Hypothalamus (tissue), 51 donors: ENCODE measurements at places on chromosomes 3 and 15.

GRCh38 chr3:105235221-105235620, 131.5 kb upstream of the ALCAM start:
- DNase-seq, result no peak

DNA sequence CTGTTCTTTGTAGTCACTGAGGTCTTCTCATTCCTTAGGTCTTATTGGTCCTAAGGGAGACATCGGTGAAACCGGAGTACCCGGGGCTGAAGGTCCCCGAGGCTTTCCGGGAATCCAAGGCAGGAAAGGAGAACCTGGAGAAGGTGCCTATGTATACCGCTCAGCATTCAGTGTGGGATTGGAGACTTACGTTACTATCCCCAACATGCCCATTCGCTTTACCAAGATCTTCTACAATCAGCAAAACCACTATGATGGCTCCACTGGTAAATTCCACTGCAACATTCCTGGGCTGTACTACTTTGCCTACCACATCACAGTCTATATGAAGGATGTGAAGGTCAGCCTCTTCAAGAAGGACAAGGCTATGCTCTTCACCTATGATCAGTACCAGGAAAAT, 11.6 kb downstream of the ADIPOQ start:
- no peak for DNase-seq

GRCh38 chr15:67820992-67821783, 4.1 kb upstream of the SKOR1 start:
- DNase-seq, result no peak

GRCh38 chr15:31387479-31388118, 61.0 kb downstream of the KLF13 start:
- DNase-seq, result no peak

GRCh38 chr3:129602730-129603560, 3.5 kb downstream of the PLXND1 start:
- DNase-seq, result no peak

DNA sequence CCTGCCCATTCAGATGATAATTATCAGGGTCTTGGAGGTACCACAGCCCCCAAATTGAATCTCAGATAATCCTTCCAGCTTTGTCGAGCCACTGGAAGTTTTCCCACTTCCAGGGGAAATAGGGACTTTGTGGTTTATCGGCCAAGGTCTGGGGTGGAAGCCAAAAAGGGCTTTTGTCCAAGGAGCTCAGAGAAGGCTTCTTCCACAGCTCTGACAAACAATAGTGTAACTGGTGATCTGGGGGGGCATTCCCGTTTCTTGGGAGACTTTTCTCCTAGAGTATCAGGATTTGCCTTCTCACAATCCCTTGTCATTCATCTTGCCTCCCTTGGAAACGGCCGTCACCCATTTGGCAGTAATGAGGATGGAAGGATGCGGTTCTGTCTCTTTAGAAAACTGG, 18.4 kb downstream of the SRGAP3 start:
- DNase-seq, result no peak

- no peak for DNase-seq
Observed at GRCh38 chr3:174937478-174937877, 78.3 kb downstream of the NAALADL2 start.

DNA sequence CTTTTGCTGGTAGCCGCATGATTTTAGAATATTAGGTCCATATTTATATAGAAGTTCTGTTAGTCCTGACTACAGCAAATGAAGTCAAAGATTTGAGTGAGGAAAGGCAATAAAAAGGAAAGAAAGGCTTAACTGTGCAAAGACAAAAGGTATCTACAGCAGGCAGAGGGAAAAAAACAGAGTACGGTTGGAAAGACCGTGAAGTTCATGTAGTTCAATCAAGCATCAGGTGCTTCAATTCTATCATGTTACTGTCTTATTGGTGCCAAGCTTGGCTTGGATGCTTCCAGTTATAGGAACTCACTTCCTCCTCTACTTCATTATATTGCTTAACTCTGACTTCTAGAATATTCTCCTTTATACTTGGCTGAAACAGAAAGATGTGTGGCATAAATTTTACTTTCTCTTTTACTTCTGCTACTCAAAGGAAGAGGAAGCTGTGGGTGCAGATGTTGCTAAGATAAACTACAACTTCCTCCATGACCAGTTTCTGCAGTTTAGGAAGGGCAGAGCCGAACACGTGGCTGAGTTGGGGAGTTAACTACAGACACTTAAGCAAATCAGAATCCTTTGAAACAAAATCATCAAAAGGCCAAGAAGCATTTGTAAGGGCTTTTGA, 72.6 kb upstream of the ZBED2 start:
- DNase-seq, result no peak
